ENCODE measurements at places on chromosomes 1 and 21.

- DNase-seq = no peak
These were observed 56.9 kb upstream of the ATP2B4 start for GRCh38 chr1:203569490-203570318.

GRCh38 chr1:104056786-104057185, 307.1 kb downstream of the AMY1C start:
- no peak for DNase-seq

DNA sequence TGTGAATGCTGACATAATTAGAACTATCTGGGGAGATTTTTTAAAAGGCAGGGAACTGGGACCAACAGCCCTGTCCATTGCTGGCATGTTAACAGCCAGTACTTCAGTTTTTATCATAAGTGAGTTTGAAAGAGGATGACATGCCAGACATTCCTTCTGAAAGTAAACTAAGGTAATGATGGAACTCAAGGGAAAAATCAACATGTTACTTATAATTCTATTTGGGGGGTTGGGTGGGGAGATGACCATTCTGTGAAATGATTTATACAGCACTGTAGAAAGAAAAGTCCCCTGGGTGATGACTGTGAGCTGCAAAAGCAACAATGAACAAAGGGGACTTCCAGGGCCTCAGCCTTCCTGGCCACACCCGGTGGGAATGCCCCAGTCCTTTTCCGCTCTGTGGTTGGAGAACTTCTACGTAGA, 5.4 kb upstream of the LAMC2 start:
- no peak for DNase-seq

- DNase-seq = no peak
These were observed 93.4 kb downstream of the DIRAS3 start for GRCh38 chr1:67957066-67957465.

- DNase-seq = peak; percentile 44
These were observed 74.3 kb upstream of the PAX7 start for GRCh38 chr1:18556364-18556763.

GRCh38 chr1:208500375-208500774, 256.2 kb upstream of the PLXNA2 start:
- DNase-seq = no peak

GRCh38 chr1:65229201-65229600, 80.1 kb upstream of the DNAJC6 start:
- no peak for DNase-seq

DNA sequence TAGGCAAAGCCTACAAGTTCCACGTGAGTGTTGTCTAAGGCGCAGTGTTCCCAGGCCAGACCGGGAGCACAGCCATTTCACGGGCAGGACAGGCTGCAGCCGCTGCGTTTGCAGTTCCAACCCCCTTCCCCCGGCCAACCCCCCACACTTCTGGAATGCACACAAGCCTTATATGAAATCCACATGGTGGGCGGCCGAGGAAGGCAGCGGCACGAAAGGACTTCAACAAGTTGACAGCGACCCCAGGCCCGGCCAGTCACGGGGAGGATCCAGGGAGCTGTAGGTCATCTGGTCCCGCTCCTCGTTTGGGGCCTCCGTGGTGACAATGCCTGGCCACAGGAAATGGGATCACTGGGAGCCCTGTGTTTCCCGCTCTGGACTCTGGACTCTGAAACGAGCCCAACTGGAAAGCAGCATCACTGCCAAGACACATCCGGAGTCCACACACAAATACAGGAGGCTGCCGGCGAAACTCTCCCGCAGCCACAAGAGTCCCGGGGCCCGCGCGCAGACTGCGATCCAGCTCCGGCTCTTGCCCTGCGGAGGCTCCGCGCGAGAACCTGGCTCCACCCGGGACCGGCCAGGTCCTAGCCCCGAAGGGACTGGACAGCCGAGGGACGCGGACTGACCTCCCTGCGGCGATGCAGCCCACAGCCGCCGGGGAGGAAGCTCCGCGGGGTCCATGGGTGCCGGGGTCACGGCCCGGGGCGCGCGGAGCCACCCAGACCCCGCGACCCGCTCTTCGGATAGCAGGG, 794 bp downstream of the NID1 start:
- DNase-seq = no peak

GRCh38 chr1:87786229-87786628, 457.5 kb downstream of the LMO4 start:
- no peak for DNase-seq

DNA sequence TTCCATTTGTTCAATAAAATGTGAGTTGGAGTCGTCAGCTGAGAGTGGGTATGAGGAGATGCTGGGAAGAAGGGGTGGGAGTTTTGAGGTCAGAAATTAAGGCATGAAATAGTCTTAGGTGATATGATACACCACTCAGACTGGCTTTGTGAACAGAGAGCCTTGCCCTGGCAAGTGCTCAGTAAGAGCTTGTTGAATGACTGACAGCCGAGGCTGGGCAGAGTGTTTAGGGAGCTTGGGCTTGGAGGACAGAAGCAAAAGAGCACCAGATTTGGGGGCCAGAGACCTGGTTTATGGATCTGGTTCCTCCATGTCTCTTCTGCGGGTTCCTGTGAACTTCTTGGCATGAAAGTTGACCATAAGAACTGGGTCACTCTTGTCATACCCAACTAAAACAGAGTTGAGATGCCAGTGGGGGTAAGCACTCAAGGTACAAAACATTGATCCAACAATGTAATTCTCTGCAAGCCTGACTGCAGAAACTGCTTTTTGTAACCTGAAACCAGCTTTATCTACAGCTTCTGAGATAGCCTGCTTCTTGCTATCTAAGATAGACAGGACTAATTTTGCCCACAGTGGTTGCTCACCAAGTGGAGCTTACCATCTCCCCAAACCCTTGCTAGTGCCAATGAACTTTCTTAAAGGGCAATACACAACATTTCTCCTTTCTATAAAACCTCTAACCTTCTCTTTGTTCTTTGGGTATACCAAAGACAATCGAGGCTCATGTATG, 126.4 kb downstream of the TENT5C start:
- DNase-seq = no peak

GRCh38 chr21:41620982-41621381, 113.0 kb upstream of the TMPRSS2 start:
- no peak for DNase-seq

DNA sequence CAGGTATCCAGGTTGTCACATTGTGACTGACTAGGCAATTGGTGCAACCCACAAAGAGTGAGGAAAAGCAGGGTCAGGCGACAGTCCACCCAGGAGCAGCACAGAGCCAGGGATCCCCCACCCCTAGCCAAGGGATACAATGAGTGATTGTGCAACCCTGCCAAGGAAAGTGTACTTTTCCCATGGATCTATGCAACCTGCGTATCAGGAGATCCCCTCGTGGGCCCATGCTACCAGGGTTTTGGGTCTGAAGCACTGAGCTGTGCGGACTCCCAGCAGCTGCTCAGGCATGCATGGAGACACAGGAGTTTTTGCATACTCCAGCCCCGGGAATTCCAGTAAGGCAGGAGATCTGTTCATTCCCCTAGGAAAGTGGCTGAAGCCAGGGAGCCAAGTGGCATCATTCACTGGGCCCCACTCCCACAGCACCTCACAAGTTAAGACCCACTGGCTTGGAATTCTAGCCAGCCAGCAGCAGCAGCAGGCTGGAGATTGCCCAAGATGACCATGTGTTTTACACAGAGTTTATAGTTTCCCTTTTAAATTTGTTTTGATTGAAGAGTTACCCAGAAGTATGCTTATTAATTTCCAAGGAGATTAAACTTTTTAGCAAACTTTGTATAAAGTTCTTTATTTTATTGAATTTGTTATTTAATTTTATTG, 136.0 kb downstream of the LTN1 start:
- no peak for DNase-seq

- peak; percentile 60 for DNase-seq
These were observed 429 bp downstream of the SRRM1 start for GRCh38 chr1:24643363-24644099.

- no peak for DNase-seq
These were observed 106.6 kb downstream of the ACTL8 start for GRCh38 chr1:17861685-17862084.

GRCh38 chr1:188426561-188426960, 1597.8 kb downstream of the PLA2G4A start:
- DNase-seq = no peak

GRCh38 chr1:100087396-100087795, 45.3 kb downstream of the SASS6 start:
- no peak for DNase-seq

DNA sequence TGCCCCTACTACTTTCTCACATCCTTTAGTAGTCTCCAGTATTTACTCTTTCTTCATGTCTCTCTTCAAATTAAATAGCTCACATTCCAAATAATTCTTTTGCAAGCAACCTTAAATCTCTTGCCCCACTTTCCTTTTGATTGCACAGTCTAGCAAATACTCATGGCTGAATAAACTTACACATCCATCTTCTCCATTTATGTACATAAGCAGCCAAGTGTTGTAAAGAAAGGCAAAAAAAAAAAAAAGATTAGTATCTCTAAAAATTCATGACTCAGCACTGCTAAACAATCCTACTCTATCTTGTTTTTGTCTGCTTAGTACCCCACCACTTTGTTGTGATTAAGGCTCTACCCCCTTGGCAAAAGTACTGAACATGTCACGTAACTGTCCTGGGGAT, 42.6 kb downstream of the F13B start:
- no peak for DNase-seq

- no peak for DNase-seq
These were observed 48.6 kb downstream of the FOXO6 start for GRCh38 chr1:41409825-41410224.

DNA sequence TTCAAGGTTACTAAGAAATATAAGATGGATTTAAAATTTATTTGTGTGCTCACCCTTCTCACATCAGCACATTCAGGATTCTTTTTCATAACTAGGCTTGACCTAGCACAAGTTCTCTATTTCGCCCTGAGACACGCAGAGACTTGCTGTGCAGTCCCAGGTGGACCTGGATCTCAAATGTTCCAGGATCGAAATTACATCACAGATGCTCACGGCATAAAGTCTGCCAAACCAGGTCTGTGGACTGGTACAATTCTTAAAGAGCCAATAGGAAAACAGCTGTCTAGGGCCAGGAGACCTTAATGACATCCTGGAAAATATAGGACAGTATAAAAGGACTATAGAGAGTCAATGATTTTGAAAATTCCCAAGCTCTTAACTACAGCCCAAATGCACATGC, 2.2 kb downstream of the PGBD5 start:
- DNase-seq = no peak

- no peak for DNase-seq
These were observed 163.6 kb downstream of the KCNT2 start for GRCh38 chr1:196444634-196445033.

GRCh38 chr1:206866062-206866461, 639 bp downstream of the IL20 start:
- no peak for DNase-seq

DNA sequence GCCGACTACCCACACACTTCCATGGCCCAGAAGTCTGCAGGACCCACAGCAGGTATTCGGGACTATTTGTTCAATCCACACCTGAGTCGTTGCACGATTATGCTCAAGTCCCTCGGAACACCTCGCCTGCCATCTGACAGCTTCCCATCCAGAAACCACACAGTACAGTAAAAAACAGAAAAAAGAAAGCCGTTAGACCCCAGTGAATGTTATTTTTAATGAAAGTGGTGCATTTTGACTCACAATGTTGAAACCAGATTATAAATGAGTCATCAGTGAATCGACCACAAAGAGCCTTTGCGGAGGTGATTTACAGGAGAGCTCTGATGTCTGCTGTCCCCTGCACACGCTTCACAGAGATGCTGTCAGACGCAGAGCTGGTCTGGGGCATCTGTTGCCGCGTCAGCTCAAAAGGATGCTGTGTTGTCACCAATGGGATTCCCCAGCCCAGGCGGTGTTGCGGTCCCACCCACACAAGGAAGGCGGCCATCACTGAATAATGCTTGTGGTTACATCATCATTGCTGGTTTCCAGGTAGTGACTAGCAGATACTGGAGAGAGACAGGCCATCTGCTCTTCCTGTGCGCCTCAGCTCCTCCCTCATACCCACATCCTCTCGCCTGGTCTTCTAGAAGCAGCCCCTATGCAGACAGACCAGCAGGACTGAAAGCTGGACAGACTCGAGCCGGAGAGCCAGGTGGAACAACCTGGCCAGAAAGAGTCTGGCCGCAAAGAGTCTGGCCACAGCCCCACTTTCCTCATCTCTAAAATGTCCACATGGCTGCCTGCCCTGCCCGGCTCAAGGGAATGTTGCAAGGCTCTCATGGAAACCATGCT, 116.8 kb downstream of the TOMM20 start:
- DNase-seq = peak; percentile 95

GRCh38 chr1:168842306-168842705, 113.3 kb upstream of the DPT start:
- no peak for DNase-seq

- DNase-seq = no peak
These were observed 15.4 kb downstream of the PKP1 start for GRCh38 chr1:201298396-201299381.

GRCh38 chr21:42304556-42305454, 10.4 kb downstream of the TFF3 start:
- no peak for DNase-seq

DNA sequence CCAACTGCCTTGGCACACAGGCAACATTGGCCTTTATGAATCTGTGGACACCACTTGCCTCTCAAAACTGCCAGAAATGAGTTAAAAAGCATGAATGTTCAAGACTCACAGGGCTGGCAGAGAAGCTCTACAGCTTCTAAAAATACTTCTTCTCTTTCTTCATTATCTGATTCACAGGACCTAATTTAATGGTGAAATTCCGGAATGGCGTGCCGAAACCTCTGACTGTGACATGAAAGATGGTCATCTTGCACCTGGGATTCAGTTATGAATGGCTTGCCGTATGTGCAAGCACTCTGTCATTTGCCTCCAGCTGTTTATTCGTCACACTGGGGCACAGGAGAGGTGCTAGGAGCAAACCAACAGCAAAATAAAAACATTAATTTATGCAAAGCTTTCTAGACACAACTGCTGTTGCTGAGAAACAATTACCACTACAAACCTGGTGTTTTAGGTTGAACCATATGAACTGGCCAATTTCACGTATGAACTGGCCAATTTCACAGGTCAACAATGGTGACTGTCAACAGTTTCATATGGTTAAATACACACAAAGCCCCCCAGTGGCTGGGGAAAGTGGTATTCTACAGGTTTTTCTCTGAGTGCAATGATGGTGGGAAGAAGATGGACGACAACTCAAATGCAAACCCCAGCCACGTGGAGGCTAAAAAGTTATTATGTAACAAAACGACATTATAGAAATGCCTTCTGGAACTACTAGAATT, 648.3 kb downstream of the KIF26B start:
- DNase-seq = peak; percentile 13

- DNase-seq = no peak
These were observed 125.5 kb downstream of the PTPN14 start for GRCh38 chr1:214425716-214426425.

DNA sequence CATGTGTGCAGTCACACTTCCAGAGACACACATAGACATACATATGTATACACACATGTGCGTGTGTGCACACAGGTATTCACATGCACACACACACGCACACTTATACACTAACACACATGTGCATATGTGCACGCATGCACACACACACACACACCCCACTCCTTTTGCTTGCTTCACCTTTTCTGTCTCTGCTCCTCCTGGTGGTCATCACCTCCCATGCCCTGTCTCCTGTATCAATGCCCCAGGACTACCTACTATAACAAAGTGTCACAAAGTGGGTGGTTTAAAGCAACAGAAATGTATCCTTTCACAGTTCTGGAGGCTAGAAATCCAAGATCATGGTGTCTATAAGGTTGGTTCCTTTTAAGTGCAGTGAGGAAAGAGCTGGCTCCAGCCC, 27.4 kb downstream of the ETS2 start:
- DNase-seq = no peak

All from OCI-LY7 (cell line).